Esophagus squamous epithelium (tissue), 5 donors: ENCODE measurements at places on chromosomes 4 and X.

GRCh38 chrX:20432048-20432447, 165.3 kb upstream of the RPS6KA3 start:
- no peak for DNase-seq
- no peaks in the 10 kb centered on the region for H3K27me3 ChIP-seq
- H3K4me1 ChIP-seq = no peaks in the 10 kb centered on the region
- H3K27ac ChIP-seq = no peak overlapping the region
- H3K4me3 ChIP-seq = no peak overlapping the region

DNA sequence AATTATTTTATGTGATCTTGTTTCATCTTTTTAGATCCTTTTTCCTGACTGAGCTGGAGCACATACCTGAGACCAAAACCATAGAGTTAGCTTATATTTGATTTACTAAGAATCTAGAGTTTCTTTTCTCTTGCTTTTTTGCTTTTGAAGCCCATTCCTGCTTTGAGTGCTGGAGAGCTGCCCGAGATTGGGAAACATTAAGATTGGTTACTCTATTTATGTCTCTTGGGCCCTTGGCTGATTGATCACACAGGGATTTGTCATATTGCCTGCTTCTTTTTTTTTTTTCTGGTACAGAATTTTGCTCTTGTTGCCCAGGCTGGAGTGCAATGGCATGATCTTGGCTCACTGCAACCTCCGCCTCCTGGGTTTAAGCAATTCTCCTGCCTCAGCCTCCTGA, 73.9 kb downstream of the REPS2 start:
- H3K36me3 ChIP-seq = no peaks in the 10 kb centered on the region
- H3K4me1 ChIP-seq = no peaks in the 10 kb centered on the region
- no peak overlapping the region for H3K4me3 ChIP-seq
- no peak overlapping the region for H3K27ac ChIP-seq
- no peaks in the 10 kb centered on the region for H3K27me3 ChIP-seq

DNA sequence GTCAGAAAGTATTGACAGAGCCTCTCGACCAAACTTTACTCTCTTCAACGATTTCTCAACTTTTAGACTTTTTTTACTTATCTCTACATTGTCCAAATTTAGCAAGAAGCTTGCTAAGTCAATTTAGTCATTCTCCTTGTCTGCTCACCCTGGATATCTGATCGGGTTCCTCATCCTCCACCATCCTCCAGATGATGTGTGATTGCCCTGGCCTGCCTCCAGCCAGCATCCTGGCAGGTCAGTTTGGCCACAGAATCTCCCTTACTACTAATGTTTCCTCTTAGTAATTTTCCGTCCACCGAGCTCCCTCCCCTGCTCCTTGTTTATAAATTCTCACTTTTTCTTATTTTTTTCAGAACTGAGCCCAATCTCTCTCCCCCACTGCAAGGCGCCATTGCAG, 167.9 kb upstream of the ZFP42 start:
- DNase-seq = no peak
- H3K36me3 ChIP-seq = no peaks in the 10 kb centered on the region
- H3K4me3 ChIP-seq = no peak overlapping the region
- no peaks in the 10 kb centered on the region for H3K4me1 ChIP-seq

GRCh38 chr4:82268050-82268825, 105.6 kb downstream of the HNRNPD start:
- H3K27me3 ChIP-seq = no peaks in the 10 kb centered on the region
- no peaks in the 10 kb centered on the region for H3K4me1 ChIP-seq
- H3K4me3 ChIP-seq = no peak overlapping the region

GRCh38 chr4:22719218-22719617, 26.5 kb downstream of the GBA3 start:
- no peak overlapping the region for H3K27ac ChIP-seq
- H3K4me3 ChIP-seq = no peak overlapping the region
- DNase-seq = no peak
- no peaks in the 10 kb centered on the region for H3K36me3 ChIP-seq

GRCh38 chr4:101349801-101350064, 2.4 kb upstream of the PPP3CA start:
- no peak overlapping the region for H3K4me3 ChIP-seq
- no peaks in the 10 kb centered on the region for H3K27me3 ChIP-seq
- H3K4me1 ChIP-seq = peaks cover 13% of the 10 kb centered on the region
- no peaks in the 10 kb centered on the region for H3K36me3 ChIP-seq
- no peak for DNase-seq
- H3K27ac ChIP-seq = peak overlapping the region; percentile 59

GRCh38 chrX:146189371-146189770, 371.7 kb downstream of the SLITRK2 start:
- H3K27ac ChIP-seq = no peak overlapping the region
- no peaks in the 10 kb centered on the region for H3K36me3 ChIP-seq
- H3K4me3 ChIP-seq = no peak overlapping the region
- no peak for DNase-seq
- no peaks in the 10 kb centered on the region for H3K27me3 ChIP-seq

DNA sequence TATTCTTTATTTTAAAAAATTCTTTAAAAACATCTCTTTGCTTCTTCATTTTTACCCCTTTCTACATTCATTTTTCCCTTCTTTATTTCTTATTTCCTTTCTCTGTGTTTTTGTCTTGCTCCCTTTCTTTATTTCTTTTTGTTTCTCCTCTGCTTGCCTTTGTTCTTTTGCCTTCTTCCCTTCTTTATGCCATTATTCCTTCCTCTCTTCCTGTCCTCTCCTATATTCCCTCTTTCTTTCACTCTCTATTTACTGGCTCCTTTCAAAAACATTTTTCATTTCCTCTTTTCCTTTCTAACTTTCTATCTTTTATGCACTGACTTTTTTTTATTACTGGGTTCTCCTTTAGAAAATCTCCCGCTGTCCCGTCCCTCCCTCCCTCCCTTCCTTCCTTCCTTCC, 102.2 kb downstream of the RBMX2 start:
- no peaks in the 10 kb centered on the region for H3K27me3 ChIP-seq
- no peak for DNase-seq
- H3K4me1 ChIP-seq = no peaks in the 10 kb centered on the region
- H3K27ac ChIP-seq = no peak overlapping the region
- no peaks in the 10 kb centered on the region for H3K36me3 ChIP-seq
- H3K4me3 ChIP-seq = no peak overlapping the region
